Neural progenitor cell (in vitro differentiated cells): ENCODE measurements at places on chromosomes 2 and 18.

GRCh38 chr2:127080226-127080937 is 26.6 kb downstream of the BIN1 start:
- H3K4me3 ChIP-seq, result no peak overlapping the region
- no peak overlapping the region for H3K27ac ChIP-seq
- peaks cover 31% of the 10 kb centered on the region for H3K4me1 ChIP-seq
- no peaks in the 10 kb centered on the region for H3K36me3 ChIP-seq

- no peak overlapping the region for H3K27ac ChIP-seq
Measured at GRCh38 chr18:45423659-45424058, 191.6 kb upstream of the SLC14A2 start.

DNA sequence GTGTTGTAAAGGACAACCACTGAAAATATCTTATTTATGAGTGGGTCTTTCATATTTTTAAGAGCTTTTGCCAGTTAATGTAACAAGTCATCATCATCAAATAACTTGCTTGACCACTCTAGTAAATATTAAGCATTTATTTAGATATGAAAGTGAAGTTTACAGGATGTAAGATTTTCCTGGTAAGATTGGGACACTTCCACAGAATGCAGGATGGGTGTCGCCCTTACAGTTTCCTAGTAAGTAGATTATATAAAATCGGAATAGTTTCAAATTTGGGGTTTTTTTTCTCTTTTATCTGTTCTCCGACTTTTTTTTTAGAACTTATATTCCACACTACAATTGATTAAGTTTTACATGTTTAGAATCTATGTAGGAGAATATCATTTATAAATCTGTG is 14.8 kb upstream of the SLC40A1 start:
- no peak overlapping the region for H3K4me3 ChIP-seq
- peaks cover 7% of the 10 kb centered on the region for H3K27me3 ChIP-seq
- H3K36me3 ChIP-seq, result no peaks in the 10 kb centered on the region
- no peak for DNase-seq
- H3K4me1 ChIP-seq, result no peaks in the 10 kb centered on the region

- H3K4me3 ChIP-seq, result no peak overlapping the region
- H3K4me1 ChIP-seq, result peaks cover 11% of the 10 kb centered on the region
- no peaks in the 10 kb centered on the region for H3K27me3 ChIP-seq
- no peak overlapping the region for H3K27ac ChIP-seq
Measured at GRCh38 chr2:148666555-148666954, 22.0 kb downstream of the EPC2 start.

GRCh38 chr2:234797566-234798250 is 154.1 kb upstream of the SH3BP4 start:
- peaks cover 12% of the 10 kb centered on the region for H3K4me1 ChIP-seq
- DNase-seq, result no peak
- H3K4me3 ChIP-seq, result no peak overlapping the region
- H3K36me3 ChIP-seq, result no peaks in the 10 kb centered on the region
- peaks cover 6% of the 10 kb centered on the region for H3K27me3 ChIP-seq

DNA sequence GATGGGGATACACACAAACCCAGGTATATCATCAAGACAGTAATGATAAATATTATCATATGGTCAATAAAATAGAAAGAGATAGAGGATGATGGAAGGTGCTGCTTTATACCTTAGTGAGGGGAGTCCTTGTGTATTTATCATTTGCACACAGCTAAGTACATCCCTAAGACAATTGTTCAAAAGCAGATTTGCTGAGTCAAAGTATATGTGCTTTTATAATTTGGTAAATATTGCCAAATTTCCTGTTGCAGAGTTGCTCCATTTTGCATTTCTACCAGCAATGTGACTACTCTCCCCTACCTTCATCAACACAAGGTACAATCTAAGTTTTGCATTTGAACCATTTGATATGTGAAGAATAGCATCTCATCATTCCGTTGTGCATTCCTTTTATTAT is 22.6 kb upstream of the PLEK start:
- no peaks in the 10 kb centered on the region for H3K4me1 ChIP-seq
- DNase-seq, result no peak
- H3K27me3 ChIP-seq, result no peaks in the 10 kb centered on the region
- no peak overlapping the region for H3K27ac ChIP-seq

- no peaks in the 10 kb centered on the region for H3K36me3 ChIP-seq
- no peak for DNase-seq
- H3K4me1 ChIP-seq, result peaks cover 21% of the 10 kb centered on the region
- no peak overlapping the region for H3K27ac ChIP-seq
- no peaks in the 10 kb centered on the region for H3K27me3 ChIP-seq
Measured at GRCh38 chr2:188345020-188345419, 53.3 kb downstream of the GULP1 start.

DNA sequence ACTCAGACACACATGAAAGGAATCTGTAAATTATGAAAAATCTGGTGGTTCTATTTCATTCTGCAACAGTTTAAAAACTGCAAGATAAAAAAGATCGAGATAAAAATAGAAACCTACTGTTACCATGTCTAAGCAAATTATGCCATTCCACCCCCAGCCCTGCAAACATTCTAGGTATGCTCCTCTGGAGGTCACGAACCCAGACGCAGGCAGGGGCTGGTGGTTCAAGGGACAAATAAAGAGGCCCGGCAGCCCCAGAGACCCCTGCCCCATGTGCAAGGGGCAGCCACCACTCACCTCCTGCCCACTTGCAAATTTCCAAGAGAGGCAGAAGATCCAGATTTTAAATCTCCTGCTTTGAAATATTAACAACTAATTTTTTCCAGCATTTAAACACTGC is 210.5 kb downstream of the ANAPC1 start:
- no peak overlapping the region for H3K27ac ChIP-seq
- no peaks in the 10 kb centered on the region for H3K36me3 ChIP-seq
- peaks cover 5% of the 10 kb centered on the region for H3K4me1 ChIP-seq
- H3K4me3 ChIP-seq, result no peak overlapping the region
- DNase-seq, result no peak

DNA sequence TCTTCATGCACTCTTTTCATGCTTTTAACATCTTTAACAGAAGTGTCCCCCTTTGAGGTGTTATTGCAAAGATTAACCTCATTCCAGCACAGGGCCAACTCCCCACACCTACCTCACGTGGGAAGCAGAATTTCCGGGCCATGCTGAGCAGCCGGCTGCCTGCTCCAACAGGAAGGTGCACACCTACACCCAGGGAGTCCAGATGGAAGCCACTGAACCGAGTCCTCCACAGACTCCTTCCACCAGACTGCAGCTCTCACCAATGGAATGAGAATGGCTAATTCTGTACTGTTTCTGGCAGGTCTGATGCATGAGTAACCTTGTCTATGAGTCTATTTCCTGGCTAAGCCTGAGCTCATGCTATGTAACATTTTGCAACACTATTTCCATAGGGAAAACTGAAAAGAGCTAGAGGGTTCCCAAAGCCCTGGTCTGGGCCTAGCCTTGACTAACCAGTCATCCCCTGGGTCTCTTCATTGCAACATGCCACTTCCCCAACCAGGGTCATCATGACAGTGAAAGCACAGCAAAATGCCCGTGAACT is 11.0 kb downstream of the ERFE start:
- H3K4me3 ChIP-seq, result no peak overlapping the region
- no peak overlapping the region for H3K27ac ChIP-seq
- H3K4me1 ChIP-seq, result no peaks in the 10 kb centered on the region

GRCh38 chr18:36724591-36725001 is 104.2 kb downstream of the TPGS2 start:
- no peak overlapping the region for H3K4me3 ChIP-seq
- no peaks in the 10 kb centered on the region for H3K4me1 ChIP-seq
- no peaks in the 10 kb centered on the region for H3K36me3 ChIP-seq
- H3K27ac ChIP-seq, result no peak overlapping the region
- DNase-seq, result no peak
- H3K27me3 ChIP-seq, result no peaks in the 10 kb centered on the region

GRCh38 chr2:127678991-127679390 is 3.7 kb upstream of the LIMS2 start:
- H3K36me3 ChIP-seq, result no peaks in the 10 kb centered on the region
- H3K27ac ChIP-seq, result no peak overlapping the region
- peaks cover 4% of the 10 kb centered on the region for H3K4me1 ChIP-seq
- no peak overlapping the region for H3K4me3 ChIP-seq
- no peak for DNase-seq

- no peaks in the 10 kb centered on the region for H3K27me3 ChIP-seq
- peaks cover 6% of the 10 kb centered on the region for H3K4me1 ChIP-seq
- DNase-seq, result no peak
Measured at GRCh38 chr2:33607251-33607721, 8.2 kb upstream of the FAM98A start.

DNA sequence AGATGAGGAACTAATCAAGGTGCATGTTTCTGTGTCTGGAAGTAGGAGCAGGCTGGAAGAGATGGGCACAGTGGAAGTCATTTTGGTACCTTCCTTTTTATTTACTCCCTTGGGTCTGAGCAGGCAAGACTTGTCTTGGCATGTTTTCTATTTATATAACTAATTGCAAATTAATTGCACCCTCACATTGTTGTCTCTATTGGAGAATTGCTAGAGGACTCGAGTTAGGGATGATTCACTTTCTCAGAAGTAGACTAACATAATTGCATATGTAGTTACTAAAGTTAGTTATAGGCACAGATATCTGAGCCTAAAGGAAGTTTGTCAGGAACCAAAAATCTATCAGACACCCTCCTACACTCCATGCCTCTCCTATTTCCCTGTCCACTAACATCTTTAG is 92.8 kb upstream of the NRP2 start:
- H3K4me3 ChIP-seq, result no peak overlapping the region
- H3K27ac ChIP-seq, result no peak overlapping the region
- no peaks in the 10 kb centered on the region for H3K27me3 ChIP-seq
- no peak for DNase-seq
- no peaks in the 10 kb centered on the region for H3K4me1 ChIP-seq

GRCh38 chr2:176997074-176997791 is 215.4 kb upstream of the HNRNPA3 start:
- no peak overlapping the region for H3K27ac ChIP-seq
- H3K27me3 ChIP-seq, result no peaks in the 10 kb centered on the region
- H3K4me1 ChIP-seq, result no peaks in the 10 kb centered on the region
- no peaks in the 10 kb centered on the region for H3K36me3 ChIP-seq

GRCh38 chr2:31987454-31988220 is 23.2 kb downstream of the MEMO1 start:
- H3K4me3 ChIP-seq, result no peak overlapping the region
- no peaks in the 10 kb centered on the region for H3K36me3 ChIP-seq
- no peak overlapping the region for H3K27ac ChIP-seq
- H3K27me3 ChIP-seq, result no peaks in the 10 kb centered on the region
- no peaks in the 10 kb centered on the region for H3K4me1 ChIP-seq
- DNase-seq, result no peak

GRCh38 chr18:36625386-36625785 is 203.4 kb downstream of the TPGS2 start:
- no peak for DNase-seq
- H3K4me1 ChIP-seq, result no peaks in the 10 kb centered on the region
- no peaks in the 10 kb centered on the region for H3K36me3 ChIP-seq
- no peak overlapping the region for H3K27ac ChIP-seq
- H3K27me3 ChIP-seq, result no peaks in the 10 kb centered on the region

DNA sequence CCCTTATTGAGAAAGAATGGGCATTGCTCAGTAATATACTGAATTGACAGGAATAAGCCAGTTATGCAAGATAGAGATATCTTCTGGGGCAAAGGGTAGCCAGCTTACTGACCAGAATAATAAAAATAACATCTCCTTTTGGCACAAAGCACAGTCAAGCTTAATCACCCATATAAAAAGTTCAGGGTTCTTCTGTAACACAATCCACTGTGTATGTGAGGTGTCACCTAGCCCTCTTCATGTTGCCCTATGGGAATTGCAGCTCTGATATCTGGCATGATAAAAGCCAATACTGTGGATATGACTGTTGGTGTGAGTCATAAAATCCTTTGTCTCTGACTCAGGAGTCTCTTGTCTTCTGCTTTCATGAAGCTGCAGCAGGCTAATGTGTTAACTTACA is 90.8 kb downstream of the DSEL start:
- H3K27me3 ChIP-seq, result no peaks in the 10 kb centered on the region
- H3K4me1 ChIP-seq, result no peaks in the 10 kb centered on the region
- DNase-seq, result no peak
- H3K4me3 ChIP-seq, result no peak overlapping the region
- no peaks in the 10 kb centered on the region for H3K36me3 ChIP-seq

DNA sequence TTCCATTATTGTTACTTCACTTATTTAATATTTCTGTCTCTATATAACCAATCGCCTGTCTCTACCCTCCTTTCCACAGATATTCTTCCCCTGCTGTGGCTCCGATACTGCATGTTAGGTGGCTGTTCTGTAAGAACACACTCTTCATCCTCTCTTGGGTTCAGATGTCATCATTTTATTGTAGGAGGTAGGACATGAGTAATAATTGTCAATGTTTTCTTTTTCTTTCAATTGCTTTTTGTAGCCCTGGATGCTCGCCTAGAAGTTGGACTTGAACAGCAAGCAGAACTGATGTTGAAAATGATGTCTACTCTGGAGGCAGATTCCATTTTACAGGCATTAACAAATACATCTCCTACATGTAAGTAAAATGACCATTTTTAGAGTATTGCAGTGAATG is 128.6 kb downstream of the BIRC6 start:
- no peak overlapping the region for H3K27ac ChIP-seq
- H3K4me3 ChIP-seq, result no peak overlapping the region
- no peaks in the 10 kb centered on the region for H3K4me1 ChIP-seq
- DNase-seq, result no peak
